DMS79 (cell line): ENCODE measurements at places on chromosomes 2 and 18.

- DNase-seq = no peak
Observed at GRCh38 chr2:47072018-47072691, 83.0 kb downstream of the STPG4 start.

DNA sequence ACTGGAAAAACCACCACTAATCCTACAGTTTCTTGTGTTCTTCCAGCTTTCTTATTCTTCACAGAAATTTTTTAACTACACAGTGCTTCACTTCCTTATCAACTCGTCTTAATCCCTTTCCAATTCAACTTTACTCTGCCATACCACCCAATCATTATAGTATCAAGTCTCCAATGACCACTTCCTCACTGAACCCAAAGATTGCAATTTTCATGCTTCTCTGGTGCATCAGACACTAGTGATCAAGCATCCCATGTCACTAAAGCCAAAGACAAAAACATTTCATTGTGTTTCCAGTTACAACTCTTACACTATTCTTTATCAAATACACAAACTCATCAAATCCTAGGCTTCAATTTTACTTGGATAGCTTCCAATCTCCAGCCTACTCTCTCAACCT is 9.5 kb downstream of the CHAC2 start:
- DNase-seq = no peak

DNA sequence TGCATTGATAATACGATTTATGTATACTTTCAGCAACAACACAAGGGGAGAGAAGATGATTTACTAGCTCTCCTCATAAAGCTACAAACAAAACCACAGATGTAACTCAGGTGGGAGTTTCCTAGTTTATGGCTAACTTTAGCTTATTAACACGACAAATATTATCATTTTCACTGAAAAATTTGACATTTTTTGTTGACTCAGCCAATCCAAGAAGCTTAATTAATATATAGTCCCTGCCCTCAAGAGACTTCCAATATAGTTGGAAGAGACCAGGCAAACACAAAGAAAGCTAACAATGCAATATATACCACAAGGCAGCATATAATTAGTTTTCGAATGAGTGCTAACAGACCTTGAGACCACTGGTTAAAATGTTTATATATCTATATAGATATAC is 775 bp downstream of the WDR12 start:
- no peak for DNase-seq

GRCh38 chr2:192314800-192315481 is 120.2 kb upstream of the TMEFF2 start:
- no peak for DNase-seq

DNA sequence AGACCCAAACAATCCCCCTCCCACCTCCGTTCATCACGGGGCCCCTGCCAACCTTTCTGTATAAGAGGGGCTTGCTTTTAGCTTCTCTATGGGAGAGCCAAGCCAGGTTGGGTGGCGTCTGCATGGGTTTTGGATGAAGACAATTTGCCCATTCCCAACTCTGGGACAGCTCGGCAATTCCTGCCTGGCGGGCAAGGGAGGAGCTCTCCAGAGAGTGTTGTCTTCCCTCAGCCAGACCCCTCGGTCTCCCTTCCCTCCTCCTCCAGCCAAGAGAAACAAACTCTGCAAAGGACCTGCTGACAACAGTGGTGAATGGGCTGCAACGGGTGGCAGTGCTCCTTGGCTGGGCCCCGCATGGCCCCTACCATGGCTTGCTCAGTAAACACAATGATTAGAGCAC is 267.2 kb upstream of the HDAC4 start:
- DNase-seq = no peak

DNA sequence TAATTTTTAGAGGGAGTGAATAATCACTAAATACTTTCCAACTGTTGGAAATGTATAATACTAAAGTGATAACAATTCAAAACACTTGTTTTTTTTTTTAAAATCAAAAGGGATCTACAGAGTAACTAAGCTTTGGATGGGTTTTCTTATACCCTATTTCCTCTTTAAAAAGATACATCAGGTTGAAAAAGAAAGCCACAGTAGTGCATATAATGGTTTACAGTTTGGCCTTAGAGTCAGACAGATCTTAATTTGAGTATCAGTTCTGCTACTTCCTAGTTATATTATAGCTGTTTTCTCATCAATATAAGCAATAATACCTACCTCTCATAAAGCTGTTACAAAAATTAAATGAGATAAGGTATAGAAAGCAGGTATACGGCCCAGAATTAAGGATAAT is 28.5 kb downstream of the PSME4 start:
- DNase-seq = no peak

GRCh38 chr2:181924336-181924735 is 32.8 kb downstream of the ITPRID2 start:
- DNase-seq = no peak

DNA sequence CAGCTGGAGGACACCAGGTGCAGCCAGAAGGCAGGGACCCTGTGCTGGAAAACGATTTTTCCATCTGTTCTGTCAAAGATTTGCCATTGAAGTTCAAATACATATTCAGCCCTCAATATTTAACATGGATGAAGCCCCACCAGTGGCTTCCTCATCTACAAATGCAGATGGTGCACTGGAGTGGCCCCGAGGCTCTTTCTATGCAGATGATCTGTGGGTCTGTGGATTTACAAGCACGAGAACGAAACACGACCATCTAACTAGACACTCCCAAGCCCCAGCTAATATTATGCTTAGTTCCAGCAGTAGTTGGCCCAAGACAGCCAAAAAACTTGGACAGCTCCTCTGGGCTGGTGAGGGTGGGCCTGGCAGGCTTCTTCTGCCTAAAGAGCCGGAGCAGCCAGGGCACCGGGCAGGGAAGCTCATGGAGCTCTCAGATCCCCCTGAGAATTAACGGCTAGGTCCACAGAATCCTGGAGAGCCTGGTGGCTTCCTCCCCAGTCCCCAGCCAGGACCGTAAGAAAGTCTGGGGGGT is 9.2 kb upstream of the IL1R2 start:
- no peak for DNase-seq

GRCh38 chr2:209473930-209474419 is 50.1 kb downstream of the MAP2 start:
- peak; percentile 95 for DNase-seq

GRCh38 chr2:209074711-209075110 is 349.1 kb upstream of the MAP2 start:
- DNase-seq = no peak

DNA sequence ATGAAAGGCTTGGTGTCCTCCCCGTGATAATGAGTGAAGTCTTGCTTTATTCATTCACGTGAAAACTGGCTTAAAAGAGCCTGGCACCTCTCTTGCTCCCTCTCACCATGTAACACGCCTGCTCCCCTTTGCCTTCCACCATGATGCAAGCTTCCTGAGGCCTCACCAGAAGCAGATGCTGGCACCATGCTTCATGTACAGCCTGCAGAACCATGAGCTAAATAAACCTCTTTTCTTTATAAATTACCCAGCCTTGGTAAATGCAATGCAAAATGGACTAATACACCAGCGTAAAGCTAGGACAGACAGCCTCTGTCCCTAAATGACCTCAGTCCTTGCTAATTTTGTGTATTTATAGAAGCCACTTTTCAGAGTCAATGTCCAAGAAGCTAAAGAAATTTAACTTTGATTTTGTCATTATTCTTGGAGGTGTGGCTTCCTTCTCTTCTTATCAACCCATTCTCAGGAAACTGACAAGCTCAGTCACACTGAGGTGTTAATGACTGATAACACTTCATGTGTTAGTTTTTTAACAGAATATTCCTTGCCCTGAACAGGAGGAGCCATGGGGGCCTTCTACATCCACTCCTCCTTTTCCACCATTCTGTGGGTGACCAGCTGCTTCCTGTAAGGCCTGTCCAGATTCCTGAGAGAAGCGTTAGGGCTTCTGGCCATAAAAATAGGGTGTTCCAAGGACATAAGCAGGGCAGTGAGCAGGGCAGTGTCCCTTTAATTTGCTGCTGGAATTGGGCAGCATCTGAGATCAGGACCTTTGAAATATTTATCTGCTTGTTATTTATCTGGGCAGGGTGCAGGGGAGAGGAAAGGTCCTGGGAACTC is 38.0 kb upstream of the EPAS1 start:
- no peak for DNase-seq

DNA sequence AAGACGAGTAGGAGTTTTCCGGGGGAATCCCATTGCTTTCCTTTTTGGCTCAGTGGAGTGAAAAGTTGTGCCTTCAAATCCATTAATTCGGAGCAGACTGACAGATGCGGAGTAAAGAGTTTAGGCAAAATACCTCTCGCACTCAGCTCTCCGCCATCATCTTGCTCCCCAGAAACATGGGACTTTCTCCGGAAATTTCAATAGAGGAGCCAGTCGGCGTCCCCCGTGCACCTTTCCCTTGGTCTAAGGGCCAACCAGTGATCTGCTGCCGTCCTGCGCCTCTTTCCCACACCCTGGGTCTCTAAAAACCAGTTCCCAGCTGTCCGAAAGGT is 318 bp downstream of the TYW5 start:
- peak; percentile 66 for DNase-seq

DNA sequence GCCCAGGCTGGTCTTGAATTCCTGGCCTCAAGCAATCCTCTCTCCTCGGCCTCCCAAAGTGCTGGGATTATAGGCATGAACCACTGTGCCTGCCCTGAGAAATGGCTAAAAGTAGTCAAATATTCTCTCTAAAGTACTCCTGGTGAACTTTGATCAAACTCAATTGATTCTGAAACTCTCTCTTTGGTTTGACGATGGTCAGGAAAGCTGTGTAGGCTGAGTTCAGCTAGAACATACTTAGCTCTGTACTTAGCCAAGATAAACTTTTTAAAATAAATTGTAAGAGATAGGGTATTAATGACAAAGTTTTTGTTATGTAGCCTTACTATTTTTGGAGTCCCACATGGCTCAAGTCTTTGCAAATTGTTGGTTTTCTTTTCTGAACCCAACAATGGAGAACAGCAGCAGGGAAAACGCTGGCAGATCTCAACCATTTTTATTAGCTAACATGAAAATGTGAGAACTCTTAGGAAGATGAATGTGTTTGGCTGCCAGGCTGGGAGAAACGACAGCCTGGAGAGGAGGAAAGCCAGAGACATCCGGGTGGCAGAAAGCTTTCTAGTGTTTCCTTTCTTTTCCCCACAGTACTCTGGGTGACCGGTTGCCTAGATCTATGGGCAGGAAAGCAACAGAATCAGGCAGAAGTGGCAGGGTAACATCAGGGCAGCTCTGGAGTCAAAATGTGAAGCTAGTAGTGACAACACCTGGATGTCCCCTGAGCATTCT is 193.0 kb upstream of the LHCGR start:
- DNase-seq = no peak

GRCh38 chr2:156486147-156486546 is 50.0 kb downstream of the GPD2 start:
- DNase-seq = no peak
